Hematopoietic multipotent progenitor cell (in vitro differentiated cells): ENCODE measurements at places on chromosomes 11 and 22. TPM values are rescaled to one million over a fixed set of nuclear protein-coding genes. Genes with fewer than 3 reads are reported as not detected.
A peak's percentile ranks its signal among the peaks of the same experiment; 100 is the strongest.

The FLRT1 gene
- total RNA-seq, result under 0.01 TPM

The C11orf86 gene
- not detected for total RNA-seq

The KLHL22 gene
- 33.9 TPM for total RNA-seq

The PLA2G3 gene
- total RNA-seq, result under 0.01 TPM

The OR52H1 gene
- total RNA-seq, result 4.3 TPM

GRCh38 chr11:71505001-71505400, 22.1 kb upstream of the KRTAP5-7 start:
- DNase-seq, result no peak

- no peak for DNase-seq
Observed at GRCh38 chr11:116714902-116715301, 57.9 kb downstream of the BUD13 start.

- no peak for DNase-seq
Observed at GRCh38 chr22:33014621-33015020, 43.6 kb downstream of the SYN3 start.

DNA sequence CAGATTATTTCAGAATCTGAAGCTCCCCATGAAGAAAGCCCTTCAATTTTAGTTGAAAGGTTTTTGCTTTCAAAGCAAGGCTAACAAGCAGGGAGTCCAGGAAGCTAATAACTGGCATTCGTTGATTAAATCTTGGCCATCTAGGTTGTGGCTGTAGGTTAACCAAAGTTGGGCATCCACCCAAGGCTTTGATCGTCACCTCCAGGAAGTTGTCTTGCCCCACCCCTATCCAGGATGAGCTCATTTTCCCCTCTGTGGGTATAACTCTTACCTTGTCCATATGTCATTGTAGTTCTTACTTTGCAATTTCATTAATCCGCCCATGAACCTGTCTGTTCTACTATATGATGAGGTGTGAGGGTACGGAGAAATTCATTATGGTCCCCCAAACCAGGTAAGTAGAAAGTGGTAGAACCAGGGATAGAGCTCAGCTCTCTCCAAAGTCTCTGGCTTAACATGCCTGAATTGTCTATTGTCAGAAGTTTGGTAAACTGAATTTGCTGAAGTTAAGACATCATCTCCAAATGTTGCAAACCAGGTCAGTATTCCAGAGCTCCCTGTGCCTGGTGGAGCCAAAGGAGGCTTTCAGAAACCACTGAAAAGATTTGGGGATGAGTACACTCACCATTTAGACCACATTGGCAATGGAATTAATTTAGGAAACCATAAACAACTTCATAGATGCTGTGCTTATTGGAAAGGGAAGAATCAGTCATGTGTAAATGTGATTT, 97.1 kb downstream of the CD44 start:
- DNase-seq, result peak; percentile 40

GRCh38 chr11:118214210-118214914, 10.4 kb downstream of the JAML start:
- no peak for DNase-seq

DNA sequence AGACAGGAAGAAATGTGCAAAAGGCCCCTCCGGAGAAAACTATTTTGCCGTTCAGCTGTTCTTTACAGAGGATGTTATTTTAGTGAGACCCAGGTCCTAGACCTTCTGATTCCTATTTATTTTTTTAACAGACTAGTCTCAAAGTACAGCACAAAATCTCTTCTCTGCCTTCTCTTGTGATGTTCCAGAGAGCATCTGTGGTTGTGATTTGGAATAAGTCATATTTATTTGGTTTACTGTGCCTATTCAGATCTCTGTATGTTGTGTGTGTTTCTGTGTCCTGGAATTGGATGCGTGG, 20.1 kb downstream of the LHFPL7 start:
- no peak for DNase-seq

DNA sequence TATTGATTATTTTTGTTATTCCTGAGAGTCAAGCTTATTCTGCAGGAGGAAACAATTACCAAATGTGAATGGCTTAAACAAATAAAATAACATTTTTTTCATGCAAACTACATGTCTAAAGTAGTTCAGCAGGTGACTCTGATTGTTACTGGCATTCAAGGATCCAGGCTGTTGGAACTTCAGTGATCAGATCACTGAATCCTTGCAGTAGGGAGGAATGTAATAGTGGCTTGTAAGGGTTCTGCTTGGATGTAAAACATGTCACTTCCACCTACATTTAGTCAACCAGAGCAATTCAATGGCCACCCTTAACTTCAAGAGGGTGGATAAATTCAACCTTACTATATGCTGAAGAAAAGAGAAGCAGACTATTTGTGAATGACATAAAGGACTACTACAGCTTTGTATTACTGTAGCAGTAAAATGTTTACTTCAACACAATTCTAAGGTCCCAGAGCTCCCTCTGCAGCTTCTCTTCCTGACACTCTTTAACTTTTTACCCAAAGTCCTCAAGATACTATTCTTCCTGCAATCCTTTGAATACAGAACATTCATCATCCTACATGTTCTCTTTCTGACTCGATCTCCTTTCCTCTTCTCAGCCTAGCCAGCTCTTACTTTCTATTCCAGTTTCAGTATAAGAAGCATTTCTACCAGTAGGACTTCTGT, 284.0 kb downstream of the LRRC4C start:
- DNase-seq, result no peak

GRCh38 chr11:75350743-75351540, 519 bp downstream of the ARRB1 start:
- no peak for DNase-seq

DNA sequence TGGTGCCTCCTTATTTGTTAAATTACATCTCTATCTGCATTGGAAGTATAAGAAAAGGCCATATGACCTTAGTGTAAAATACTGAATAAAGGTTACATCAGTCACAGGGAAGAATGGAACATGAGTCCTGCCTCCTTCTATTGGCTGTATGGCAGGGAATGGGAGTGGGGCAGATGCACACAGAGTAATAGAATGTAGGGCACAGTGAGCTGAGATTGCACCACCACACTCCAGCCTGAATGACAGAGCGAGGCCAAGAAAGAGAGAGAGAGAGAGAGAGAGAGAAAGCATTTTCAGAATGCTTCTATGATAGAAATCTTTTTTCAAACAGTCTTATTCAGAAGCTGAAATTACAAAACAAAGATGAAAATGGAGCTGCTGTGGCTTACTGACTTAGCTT, 58.8 kb downstream of the SLN start:
- no peak for DNase-seq

DNA sequence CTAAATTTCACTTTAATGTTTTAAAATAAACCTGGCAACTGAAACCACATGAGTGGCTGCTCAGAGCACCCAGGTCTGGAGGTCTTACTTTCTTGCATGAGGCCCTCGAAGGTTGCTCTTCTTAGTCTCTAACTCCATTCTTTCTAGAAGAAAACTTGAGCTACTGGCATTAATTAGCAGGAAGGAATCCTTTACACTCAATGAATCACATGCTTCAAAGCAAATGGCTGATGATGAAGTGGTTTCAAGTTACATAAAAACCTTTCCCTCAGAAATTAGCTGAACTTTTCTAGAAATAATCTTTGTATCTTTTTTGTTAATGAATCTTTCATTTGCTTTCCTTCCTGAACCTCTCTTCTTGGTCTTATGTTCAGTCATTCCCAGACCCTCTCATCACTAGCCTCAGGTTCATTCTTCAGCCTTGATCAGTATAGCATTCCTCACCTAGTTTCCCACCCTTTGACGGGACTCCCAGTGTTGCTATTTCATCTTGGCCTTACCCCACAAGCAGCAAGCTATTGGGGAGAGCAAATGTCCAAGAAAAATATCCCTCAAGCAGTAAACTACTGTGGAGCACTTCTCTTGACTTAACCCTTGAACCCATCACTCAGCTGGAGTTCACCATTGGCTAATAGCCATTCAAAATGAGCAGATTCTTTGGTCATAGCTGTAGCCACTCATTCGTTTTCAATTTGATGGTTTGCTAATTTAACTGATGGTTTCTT, 75.1 kb downstream of the INSC start:
- no peak for DNase-seq

DNA sequence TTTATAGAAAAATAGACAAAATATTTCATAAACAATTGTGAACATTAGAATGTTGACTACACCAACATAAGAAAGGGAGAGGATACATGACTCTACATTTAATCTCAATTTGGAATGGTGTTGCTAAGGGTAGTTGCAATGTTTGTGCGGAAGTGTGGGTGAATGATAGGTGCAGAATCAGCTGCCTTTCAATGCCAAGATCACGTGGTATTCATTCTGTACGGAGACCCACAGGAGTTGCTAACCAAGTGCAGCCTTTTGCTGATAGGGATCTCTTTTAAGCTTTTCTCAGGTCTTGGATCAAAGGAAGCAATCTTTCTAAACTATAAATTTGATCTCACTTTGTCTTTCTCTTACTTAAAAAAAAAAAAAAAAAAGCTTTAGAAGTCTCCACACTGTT, 29.8 kb upstream of the CTSC start:
- DNase-seq, result no peak

- peak; percentile 53 for DNase-seq
Observed at GRCh38 chr11:46120346-46121300, 631 bp downstream of the PHF21A start.

- DNase-seq, result no peak
Observed at GRCh38 chr11:129917231-129917630, 21.9 kb upstream of the NFRKB start.

- no peak for DNase-seq
Observed at GRCh38 chr22:27637604-27638003, 164.0 kb downstream of the MN1 start.

GRCh38 chr22:35470903-35471321, 69.7 kb upstream of the RASD2 start:
- DNase-seq, result no peak

- no peak for DNase-seq
Observed at GRCh38 chr11:132028380-132029240, 658.2 kb downstream of the NTM start.

DNA sequence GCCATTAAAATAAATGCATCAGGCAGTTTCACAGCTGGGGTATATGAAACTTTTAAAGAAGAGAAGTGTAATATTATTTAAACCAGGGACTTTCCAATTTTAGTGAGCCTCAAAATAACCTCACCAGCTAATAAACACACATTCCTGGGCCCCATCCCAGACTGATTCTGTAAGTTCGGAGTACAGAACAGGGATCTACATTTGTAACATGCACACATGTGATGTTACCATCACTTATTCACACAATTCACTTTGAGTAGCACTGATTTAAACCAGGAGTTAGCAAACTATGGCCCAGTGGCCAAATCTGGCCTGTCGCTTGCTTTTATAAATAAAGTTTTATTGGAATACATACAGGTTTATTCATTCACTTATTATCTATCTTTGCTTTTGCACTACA, 62.0 kb downstream of the STK33 start:
- DNase-seq, result no peak

DNA sequence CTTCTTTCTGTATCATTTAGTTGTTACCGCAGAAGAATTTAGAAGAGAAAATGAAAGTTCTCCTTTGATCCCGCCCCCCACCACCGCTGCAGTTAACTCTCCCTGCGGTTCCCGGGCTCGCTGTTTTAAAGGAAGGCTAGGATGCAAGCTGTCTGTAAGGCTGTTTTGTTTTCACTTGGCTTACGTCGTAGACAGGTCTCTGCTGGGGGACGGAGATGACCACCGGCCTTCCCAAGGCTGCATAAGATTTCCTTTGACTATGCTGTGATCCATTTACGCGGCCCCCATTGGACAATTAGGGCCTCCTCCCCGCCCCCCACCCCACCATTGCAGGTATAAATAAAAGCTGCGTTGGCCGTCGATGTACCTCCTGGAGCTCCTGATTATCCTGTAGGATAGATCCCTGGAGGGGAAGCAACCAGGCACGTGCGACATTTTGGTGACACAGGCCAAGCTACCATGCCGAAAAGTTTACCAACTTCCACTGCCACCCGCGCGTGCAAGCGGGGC, 1.4 kb upstream of the CPT1A start:
- DNase-seq, result peak; percentile 78

- no peak for DNase-seq
Observed at GRCh38 chr11:34084637-34085036, 20.8 kb upstream of the NAT10 start.

DNA sequence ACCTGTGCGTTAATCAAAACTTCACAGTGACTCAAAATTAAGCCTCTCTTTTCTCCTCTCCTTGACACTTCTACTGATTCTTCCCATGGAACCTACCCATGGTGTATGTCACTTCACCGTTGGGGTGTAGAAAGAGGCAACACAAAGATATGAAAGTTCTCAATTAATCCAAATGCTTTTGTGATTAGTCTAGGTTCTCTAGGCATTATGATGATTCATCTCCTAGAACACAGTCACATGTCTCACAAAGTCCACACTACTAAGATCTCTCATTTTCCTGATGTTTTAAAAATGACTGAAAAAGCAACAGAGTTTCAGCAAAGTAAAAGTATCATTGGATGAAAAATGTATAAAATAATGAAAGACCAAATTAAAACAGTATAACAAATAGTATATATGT, 13.7 kb upstream of the SCGB2A2 start:
- DNase-seq, result no peak

DNA sequence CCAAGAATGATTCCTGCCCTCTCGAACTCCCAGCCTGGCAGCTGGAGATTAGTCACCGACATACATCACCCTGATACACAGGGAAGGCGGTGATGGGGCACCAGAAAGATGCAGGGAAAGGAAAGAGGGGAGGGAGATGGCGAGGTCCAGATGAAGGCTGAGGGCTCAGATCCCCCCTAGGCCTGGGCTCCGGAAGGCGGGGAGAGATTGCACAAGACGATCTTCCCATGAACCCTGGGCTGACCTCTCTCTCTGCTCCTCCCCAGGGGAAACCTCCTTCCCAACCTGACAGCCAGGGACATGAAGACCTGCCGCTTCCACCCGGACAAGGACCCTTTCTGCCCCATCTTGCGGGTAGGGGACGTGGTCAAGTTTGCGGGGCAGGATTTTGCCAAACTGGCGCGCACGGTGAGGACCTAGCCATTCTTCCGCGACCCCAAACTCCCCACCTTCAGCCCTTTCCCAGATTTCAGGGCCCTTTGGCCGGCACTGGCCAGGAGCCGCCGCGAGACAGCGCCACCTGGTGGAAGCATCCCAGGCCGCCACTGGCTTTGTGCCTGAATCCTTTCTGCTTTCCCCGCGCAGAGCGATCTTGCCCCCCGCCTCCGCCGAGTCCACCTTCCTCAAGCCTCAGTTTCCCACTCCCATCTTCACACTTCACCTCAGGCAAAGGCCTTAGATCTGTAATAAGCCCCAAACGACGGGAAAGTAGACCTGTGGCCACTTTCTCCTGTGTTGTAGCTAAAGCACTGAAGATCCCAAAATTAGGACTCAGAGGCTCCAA, 11.5 kb downstream of the P2RX3 start:
- peak; percentile 41 for DNase-seq

GRCh38 chr11:442611-443081, 835 bp upstream of the ANO9 start:
- no peak for DNase-seq
